ENCODE measurements at places on chromosomes 11 and 22. TPM values are rescaled to one million over a fixed set of nuclear protein-coding genes. Genes with fewer than 3 reads are reported as not detected.

NKAPD1 gene
- total RNA-seq = 14.4 TPM

C22orf31 gene
- total RNA-seq = not detected

RASSF10 gene
- total RNA-seq = 5.7 TPM

NELL1 gene
- total RNA-seq = not detected

OVOL1 gene
- not detected for total RNA-seq

MYOD1 gene
- total RNA-seq = not detected

PLAAT5 gene
- not detected for total RNA-seq

DDX17 gene
- total RNA-seq = 88.3 TPM

OR56A1 gene
- not detected for total RNA-seq

OR51B4 gene
- not detected for total RNA-seq

DLAT gene
- 29.6 TPM for total RNA-seq

OR10AG1 gene
- not detected for total RNA-seq

PIWIL4 gene
- total RNA-seq = 0.07 TPM

GGTLC3 gene
- total RNA-seq = not detected

HIPK3 gene
- total RNA-seq = 12.2 TPM

KCNJ1 gene
- not detected for total RNA-seq

MISFA gene
- 2.2 TPM for total RNA-seq

MYO7A gene
- total RNA-seq = 1.2 TPM

MAJIN gene
- total RNA-seq = not detected

POLD4 gene
- total RNA-seq = 253 TPM

TESMIN gene
- 5.9 TPM for total RNA-seq

OR8A1 gene
- total RNA-seq = not detected

PNPLA3 gene
- total RNA-seq = 0.68 TPM

MGAT3 gene
- 0.47 TPM for total RNA-seq

TENM4 gene
- total RNA-seq = 0.02 TPM

POTEH gene
- total RNA-seq = not detected

C1QTNF6 gene
- total RNA-seq = 13.3 TPM

CDHR5 gene
- not detected for total RNA-seq
